ENCODE measurements at places on chromosomes 4 and X.

DNA sequence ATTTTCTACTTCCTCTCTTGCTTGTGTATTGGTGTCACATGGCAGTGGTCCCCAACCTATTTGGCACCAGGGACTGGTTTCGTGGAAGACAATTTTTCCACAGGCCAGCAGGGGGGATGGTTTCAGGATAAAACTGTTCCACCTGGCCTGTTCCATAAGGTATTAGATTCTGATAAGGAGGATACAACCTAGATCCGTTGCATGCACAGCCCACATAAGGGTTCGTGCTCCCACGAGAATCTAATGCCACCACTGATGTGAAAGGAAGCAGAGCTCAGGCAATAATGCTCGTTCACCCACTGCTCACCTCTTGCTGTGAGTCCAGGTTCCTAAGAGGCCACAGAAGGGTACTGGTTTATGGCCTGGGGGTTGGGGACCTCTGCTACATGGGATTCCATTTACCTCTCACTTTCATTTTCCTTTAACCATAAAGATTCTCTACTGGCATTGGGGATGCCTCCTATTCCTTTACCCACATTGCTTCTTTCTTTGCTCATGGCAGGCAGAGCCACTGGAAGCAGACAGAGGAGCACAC, 38.1 kb downstream of the SEC31A start:
- DNase-seq = no peak

DNA sequence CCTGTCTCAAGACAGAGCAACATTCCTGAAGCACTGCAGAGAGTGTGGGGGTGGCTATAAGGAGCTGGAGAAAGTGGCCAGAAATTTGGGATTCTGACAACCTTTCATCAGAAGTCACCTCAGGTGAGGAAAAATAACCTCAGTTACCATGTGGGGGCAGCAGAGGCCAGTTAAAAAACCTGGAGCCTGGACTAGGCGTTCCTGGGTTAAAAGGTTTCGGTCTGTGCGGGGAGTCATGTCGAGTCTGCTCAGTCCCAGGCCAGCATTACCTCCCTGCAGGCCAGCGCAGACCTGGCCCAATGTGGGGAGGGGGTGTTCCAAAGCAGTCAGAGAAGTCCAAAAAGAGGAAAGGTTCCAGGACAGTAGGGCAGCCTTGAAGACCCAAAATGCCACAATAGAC, 10.9 kb upstream of the NALF2 start:
- DNase-seq = no peak

DNA sequence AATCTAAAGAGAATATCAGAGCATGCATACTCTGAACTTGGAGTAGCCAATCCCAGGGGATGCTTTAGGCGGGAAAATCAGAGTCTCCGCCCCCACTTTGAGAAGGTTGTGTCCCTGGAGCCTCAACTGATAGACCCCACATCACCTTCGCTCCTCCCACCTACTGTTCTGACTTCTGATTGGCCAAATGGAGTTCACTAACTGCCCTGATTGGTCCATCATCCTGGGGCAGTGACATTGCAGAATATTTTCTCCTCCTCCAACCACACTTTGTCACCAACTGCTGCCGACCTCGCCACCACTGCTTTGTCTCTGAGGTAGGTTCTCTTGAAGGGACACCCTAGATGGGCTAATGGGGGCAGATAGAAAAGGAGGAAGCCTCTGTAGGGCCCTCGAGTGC, 22.7 kb upstream of the SPACA5B start:
- no peak for DNase-seq

GRCh38 chr4:79947386-79947785, 125.6 kb downstream of the ANTXR2 start:
- DNase-seq = no peak

- DNase-seq = no peak
Observed at GRCh38 chrX:128754130-128754529, 701.9 kb upstream of the ACTRT1 start.

DNA sequence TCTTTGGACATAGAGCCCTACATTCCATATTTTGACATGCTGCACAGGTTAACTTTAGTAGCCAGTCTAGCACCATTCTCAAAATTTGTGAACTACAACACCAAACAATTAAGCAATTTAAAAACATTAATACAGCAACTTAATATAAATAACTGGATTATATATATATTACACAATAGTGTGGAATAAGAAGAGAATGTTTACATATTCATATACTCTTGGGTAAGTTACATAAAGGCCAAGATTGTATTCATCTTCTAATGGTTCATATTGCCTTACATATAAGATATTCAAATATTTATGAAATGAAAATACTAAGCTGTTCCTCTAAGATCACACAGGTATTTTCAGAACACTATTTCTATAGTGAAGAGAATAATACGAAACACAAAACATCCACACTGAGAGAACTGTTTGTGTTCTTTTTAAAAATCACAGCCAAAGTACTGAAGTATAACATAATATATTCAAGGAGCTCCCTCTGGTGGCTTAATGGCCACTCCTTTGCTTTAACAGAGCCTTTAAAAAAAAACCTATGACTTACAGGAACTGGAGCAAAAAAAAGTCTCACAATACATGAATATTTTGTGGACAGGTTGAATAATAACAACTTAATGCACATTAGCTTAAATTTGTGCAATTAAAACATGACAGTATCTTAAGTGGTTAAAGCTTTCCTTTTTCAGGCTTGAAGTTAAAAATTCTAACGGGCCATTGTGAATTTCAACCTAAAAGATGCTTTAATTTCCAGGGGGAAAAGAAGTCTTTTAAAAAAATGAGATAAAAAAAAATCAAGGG, 46.2 kb downstream of the NEK1 start:
- DNase-seq = peak; percentile 66

DNA sequence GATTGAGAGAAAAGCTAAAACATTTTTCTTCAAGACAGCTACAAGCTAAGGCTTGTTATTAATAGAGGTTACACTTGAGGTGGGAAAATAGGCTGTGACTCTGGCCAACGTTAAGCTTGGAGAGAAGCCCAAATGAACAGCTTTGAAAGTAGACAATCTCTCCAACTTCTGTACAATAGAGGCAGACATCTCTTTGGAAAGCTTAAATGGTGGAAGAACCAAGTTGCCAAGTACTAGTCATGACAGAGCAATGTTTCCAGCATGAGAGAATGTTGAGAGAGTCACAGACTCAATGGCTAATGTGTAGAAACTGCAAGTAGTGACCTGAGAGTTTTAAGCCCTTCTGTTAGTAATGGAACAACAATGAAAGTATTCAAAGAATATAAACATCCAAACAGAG, 298.1 kb downstream of the INPP4B start:
- DNase-seq = peak; percentile 4

DNA sequence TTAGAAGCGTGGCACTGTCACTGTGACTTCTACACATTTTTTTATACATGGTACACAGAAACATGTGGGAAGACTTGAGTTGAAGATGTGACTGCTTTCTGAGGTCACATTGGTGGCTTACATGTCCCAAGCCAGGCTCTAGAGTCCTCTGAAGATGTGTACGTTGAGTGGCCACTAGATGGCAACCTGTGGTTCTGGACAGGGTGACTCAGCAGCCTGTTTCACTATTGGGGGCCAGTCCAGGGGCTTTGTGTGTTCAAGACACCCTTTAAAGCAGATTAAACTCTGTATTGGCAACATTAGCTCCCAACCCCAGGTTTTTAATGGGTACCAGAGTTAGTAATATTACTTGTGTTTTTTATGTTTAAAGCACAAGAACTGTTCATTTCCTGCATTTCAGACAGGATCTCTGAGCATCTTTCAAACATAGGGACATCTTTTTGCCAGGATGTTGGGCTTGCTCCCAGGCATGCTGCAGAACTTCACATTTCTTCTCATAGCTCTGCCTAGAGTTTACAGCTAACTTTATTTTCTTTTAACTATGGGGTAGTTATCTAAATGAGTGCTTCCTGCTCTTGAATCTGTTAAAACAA, 53.0 kb downstream of the DCUN1D4 start:
- peak; percentile 79 for DNase-seq

GRCh38 chrX:54995621-54996020, 1.6 kb upstream of the PFKFB1 start:
- DNase-seq = no peak

DNA sequence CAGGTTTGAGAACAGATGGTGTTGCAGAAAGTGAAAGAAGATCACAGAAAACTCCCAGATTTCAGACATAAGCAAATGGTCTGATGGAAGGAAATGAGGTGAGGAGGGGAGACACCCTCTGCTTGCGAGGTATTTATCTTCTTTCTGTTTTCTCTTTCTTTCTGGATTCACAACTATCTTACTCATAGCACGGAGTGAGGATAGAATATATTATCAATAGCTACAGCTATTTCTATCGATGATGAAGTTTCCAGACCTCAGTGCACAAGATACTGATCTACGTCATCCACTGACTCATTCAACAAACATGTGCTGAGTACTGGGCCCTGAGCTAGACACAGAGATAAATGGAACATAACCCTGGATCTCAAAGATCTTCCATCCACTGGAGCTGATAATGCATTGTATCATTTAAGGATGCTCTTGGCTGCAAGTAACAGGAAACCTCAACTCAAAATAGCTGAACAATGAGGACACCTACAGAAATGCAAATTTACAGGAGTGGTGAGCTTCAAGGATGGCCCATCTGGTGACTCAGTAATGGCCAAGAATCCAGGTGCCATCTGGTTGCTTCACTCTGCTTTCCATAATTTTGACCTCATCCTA, 21.2 kb downstream of the SLC2A9 start:
- DNase-seq = no peak

DNA sequence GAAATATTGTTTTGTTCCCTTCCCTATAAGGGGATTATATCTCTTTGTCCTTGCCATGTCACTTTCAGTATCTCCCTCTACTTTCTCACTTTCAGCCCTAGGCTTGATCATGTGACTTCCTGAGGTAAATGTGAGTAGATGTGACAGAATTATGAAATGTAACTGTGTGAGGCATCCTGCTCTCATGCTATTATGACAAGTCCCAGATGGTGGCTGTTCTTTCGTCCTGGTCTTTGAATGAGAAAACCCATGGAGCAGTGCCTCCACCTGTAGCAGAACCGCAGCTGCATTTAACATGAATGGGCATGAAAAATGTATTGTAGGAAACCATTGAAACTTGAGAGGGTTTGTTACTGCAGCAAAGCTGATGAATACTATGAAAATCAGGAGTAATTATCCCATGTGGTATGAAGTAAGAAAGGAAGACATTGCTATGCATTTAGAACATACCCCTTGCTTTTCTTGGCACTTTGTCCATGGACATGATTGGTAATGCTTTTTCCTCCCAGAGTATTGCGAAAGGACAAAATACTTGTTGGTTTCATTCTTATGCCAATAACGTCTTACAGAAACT, 202.2 kb upstream of the GPRIN3 start:
- DNase-seq = no peak

DNA sequence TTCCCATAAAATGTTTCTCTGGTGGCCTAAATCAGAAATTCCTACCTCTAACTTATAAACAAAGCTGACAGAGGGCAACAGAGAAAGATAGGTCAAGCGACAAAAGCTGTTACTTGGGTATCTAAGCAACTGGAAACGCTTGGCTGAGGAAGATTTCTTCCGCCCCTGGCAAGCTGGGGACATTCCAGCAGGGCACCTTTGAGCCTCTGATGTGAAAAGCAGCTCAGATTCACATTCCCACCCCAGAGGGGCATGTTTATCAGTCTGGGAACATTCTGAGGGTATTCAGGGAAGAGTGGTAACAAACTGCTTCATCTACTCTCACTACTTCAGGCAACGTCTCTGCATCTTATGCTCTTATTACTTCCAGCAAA, 3.5 kb upstream of the CDS1 start:
- no peak for DNase-seq

DNA sequence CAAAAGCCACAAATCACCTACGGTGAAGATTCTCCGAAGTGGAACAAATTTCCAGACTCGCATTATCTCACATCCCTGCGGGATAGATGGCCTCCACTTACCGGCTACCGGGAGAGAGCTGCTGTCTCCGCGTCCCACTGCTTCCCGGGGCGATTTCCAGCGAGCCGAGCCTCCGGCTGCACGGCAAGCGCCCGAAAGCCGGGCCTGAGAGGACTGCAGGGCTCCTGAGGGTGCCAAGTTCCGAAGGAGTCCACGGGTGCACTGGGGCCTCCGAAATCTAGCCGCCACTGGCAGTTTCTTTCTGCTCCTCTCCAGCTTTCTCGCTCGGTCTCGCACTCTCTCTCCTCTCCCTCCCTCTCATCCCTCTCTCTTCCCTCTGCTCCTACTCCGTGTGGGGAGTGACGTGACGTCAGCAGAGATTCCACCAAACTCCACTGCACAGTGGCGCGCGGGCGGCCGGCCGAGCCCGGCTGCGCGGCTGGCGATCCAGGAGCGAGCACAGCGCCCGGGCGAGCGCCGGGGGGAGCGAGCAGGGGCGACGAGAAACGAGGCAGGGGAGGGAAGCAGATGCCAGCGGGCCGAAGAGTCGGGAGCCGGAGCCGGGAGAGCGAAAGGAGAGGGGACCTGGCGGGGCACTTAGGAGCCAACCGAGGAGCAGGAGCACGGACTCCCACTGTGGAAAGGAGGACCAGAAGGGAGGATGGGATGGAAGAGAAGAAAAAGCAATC, 14.0 kb upstream of the PITX2 start:
- no peak for DNase-seq

DNA sequence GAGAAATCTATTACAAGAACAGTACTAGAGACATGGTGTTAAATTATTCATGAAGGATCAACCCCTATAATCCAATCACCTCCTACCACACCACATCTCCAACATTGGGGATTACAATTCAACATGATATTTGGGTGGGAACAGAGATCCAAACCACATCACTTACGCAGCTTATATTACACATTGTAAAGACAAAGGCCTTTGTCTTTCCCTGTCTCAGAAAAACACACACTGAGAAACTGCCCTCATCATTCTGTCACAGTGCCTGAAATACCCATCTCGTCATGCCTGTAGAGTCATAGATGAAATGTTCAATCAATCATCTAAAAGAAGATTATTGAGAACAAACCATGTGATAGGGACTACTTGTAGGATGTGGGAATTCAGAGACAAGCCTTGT, 558.8 kb upstream of the GRIA3 start:
- no peak for DNase-seq

DNA sequence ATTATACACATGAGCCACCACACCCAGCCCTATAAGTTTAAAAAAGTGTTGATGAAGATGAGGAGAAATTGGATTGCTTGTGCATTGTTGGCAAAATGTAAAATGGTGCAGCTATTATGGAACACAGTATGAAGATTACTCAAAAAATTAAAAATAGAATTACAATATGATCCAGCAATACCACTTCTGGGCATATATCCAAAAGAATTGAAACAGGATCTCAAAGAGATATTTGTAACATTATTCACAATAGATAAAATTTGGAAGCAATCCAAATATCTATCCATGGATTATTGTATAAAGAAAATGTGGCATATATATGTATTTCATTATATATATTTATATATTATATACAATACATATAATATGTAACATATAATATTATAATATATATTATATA, 515.6 kb upstream of the GNPDA2 start:
- no peak for DNase-seq

DNA sequence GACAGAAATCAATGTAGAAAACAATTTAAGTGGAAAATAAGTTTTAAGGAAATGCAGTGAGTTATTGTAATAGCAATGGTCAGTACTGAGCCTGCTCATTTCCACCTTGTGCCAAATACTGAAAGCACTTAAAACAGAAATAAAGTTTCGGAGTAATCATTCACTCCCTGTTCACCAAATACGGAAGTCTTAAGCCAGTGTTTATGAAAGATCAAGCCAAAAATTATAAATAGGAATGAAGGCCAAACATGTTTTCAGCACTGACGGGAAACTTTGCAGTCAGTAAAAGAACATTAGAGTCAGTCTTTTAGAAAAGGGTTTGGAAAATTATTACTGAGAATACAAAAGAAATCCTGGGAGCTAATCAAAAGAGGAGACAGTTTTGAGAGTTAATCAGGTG, 178.6 kb downstream of the DMD start:
- no peak for DNase-seq

GRCh38 chrX:48981178-48981577, 9.5 kb upstream of the KCND1 start:
- DNase-seq = no peak

Data from globus pallidus (tissue), 1 donor.